Psoas muscle (tissue), 8 donors: ENCODE measurements at places on chromosomes 1 and 21. TPM values are rescaled to one million over a fixed set of nuclear protein-coding genes. Genes with fewer than 3 reads are reported as not detected.
A peak's percentile ranks its signal among the peaks of the same experiment; 100 is the strongest.

DNA sequence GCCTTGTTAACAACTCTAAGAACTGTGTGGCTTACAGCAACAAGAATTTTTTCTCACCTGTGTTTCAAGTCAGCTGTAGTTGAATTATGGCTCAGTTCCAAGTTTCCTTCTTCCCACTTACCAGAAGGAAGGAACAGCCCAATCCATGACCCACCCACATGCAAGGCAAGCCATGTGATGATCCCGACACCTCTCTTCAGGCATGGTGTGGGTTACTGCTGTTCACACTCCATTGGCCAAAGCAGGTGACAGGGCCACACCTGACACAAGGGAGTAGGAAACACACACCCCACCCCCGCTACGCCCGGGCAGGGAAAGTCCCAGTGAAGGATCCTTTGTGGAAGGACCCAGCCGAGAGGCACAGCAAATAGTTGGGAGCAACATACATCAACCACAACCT is 36.3 kb downstream of the KCNJ15 start:
- no peaks in the 10 kb centered on the region for H3K36me3 ChIP-seq
- H3K4me1 ChIP-seq, result no peaks in the 10 kb centered on the region
- no peak overlapping the region for H3K27ac ChIP-seq
- DNase-seq, result no peak

- peaks cover 61% of the 10 kb centered on the region for H3K36me3 ChIP-seq
- H3K27ac ChIP-seq, result no peak overlapping the region
- H3K4me1 ChIP-seq, result no peaks in the 10 kb centered on the region
- H3K27me3 ChIP-seq, result no peaks in the 10 kb centered on the region
- no peak overlapping the region for H3K4me3 ChIP-seq
- DNase-seq, result no peak
Observed at GRCh38 chr1:218305472-218306064, 20.5 kb downstream of the RRP15 start.

DNA sequence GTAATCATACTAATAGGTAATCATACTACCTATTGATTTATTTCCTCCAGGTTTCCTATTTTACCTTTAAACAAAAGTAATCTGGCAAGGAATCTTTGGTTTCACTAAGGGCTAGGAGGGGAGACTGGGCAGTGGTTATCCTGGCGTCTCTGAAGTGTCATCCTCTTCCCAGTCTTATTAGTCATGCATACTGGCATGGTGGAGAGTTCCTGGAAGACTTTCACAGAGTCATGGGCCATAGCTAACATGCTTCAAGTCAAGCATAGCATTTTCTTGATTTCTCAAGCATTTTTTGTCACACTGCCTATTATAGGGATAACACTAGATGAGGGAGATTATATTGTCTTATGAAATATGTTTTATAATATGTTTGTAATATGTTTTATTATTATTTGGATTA is 64.0 kb upstream of the ASB17 start:
- no peaks in the 10 kb centered on the region for H3K4me1 ChIP-seq
- no peaks in the 10 kb centered on the region for H3K36me3 ChIP-seq
- H3K27ac ChIP-seq, result no peak overlapping the region
- no peaks in the 10 kb centered on the region for H3K27me3 ChIP-seq

DNA sequence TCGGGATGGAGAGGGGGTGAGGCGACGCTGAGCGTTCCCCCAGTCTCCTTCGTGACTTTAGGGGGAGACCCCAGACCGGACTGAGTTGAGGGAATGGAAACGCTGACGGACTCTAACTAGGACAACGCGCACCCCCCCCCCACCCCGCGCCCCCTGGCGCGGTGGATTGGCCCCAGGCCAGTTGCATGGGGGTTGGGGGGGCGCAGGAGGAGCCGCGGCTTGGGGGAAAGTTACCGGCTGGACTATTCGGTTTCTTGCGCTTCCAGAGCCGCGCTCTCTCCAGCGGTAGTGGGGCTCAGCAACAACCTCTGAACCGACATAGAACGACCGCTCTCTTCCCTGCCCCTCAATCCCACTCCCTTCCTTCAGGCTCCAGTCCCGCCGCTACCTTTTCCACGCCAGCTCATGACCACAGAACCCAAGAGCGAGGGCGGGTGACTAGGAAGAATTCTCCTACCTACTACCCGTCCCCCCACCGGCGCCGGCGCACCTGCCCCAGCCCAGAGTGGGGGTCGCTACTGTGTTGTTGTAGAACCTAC is 694 bp downstream of the ZBTB7B start:
- H3K4me1 ChIP-seq, result peaks cover 52% of the 10 kb centered on the region
- no peaks in the 10 kb centered on the region for H3K36me3 ChIP-seq
- H3K27me3 ChIP-seq, result no peaks in the 10 kb centered on the region
- peak overlapping the region; percentile 78 for H3K4me3 ChIP-seq

DNA sequence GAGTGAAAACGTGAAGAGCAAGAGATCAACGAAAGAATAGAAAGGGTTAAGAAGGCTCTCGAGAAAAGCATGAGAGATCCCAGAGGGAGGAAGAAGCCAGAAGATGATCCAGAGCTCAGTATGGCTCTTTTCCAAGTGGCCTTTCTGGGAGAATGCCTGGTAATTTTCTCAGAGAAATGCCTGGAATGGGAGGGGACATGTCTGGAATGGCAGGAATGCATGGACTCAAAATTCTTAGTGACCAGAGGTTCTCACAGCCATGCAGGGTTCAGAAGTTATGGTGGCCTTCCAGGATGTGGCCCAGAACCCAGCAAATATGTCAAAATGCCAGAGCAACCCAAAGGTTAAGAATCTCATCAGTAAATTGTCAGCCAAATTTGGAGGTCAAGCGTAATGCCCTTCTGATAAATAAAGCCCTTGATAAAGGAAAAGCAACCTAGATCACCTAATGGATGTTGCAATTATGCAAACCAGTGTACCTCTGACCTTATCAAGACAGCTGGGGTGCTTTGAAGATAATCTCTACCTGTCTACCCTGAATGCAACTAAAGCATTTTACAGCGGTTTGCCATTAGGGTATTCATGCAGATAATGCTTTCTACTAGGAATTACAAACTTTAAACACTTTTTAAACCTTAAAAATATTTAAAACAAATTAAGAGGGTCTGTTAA is 53.1 kb downstream of the NBPF6 start:
- no peak overlapping the region for H3K4me3 ChIP-seq
- DNase-seq, result no peak
- no peak overlapping the region for H3K27ac ChIP-seq
- no peaks in the 10 kb centered on the region for H3K36me3 ChIP-seq

GRCh38 chr1:10497109-10497508 is 22.4 kb downstream of the PEX14 start:
- H3K27me3 ChIP-seq, result no peaks in the 10 kb centered on the region
- H3K4me1 ChIP-seq, result peaks cover 21% of the 10 kb centered on the region
- no peak overlapping the region for H3K27ac ChIP-seq
- no peak for DNase-seq

GRCh38 chr21:42219606-42220137 is 732 bp downstream of the ABCG1 start:
- H3K27ac ChIP-seq, result peak overlapping the region; percentile 73
- H3K36me3 ChIP-seq, result no peaks in the 10 kb centered on the region
- peak; percentile 66 for DNase-seq
- peaks cover 15% of the 10 kb centered on the region for H3K4me1 ChIP-seq

DNA sequence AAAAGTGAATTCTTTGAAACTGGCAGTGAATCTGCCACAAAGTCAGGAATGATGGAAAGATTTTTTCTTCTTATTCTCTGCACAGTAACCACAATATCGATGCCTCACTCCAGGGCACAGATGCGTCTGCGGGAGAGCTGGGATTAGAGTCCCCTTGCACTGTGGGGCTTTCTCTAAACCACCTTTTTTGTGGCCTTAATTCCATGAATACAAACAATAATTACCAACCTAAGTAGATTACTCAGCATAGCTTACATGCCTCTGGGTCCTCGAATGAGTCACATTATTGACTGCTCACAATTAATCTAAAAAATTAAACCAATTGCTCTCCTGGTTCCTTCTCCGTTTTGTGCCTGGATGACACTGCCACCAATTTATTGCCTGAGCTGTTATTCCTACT is 125.8 kb downstream of the KAZN start:
- H3K4me1 ChIP-seq, result no peaks in the 10 kb centered on the region
- no peak overlapping the region for H3K27ac ChIP-seq
- no peak for DNase-seq
- H3K4me3 ChIP-seq, result no peak overlapping the region
- H3K36me3 ChIP-seq, result no peaks in the 10 kb centered on the region

DNA sequence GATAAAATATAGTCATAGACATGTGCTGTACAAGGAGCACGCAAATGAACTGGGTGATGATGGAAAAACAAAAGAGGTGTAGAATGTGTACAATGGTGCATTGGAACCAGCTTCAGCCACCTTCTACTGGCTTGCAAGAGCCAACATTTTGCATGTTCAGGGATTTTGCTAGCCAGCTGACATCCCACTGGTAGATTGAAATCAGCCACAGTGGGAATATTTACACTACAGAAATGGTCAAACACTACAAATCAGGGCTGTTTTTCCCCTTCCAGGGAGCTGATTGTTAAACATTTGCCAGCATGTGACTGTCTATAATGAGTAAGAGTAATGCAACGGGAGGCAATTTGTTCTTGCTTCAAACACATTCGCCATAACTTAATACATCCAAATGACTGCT is 23.2 kb downstream of the PMVK start:
- no peaks in the 10 kb centered on the region for H3K27me3 ChIP-seq
- DNase-seq, result no peak
- no peaks in the 10 kb centered on the region for H3K4me1 ChIP-seq
- H3K27ac ChIP-seq, result no peak overlapping the region
- H3K36me3 ChIP-seq, result no peaks in the 10 kb centered on the region
- H3K4me3 ChIP-seq, result no peak overlapping the region

DNA sequence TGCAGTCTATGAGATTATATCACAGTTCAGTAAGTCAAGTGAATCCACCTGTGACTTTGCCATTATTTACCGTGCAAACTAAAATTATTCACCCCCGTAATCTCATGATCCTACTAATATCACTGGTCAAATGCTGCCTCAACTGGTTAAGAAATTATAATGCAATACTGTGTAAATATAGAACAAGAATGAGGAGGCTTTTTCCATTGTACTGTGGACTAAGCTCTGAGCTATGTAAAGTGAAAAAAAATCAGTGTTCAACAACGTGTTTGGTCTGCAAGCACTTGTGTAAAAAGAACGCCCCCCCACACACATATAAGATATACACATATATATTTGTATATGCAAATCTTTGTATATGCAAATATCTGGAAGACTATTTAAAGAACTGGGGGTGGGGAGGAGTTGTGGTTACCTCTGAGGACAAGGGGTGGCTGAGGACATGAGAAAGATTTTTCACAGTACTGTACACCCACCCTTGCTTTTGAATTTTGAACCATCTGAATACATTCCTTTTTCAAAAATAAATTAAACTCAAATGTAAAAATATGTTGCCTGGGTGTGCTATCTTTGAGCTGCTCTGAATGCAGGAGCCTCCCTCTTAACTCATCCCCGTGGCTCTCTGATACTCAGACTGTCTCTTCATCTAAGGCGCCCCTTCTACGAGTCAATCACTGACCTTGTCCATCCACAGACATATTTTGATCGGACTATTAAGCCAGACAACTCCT is 57.0 kb downstream of the PTP4A2 start:
- no peaks in the 10 kb centered on the region for H3K36me3 ChIP-seq
- H3K4me1 ChIP-seq, result no peaks in the 10 kb centered on the region
- no peak overlapping the region for H3K4me3 ChIP-seq
- no peak overlapping the region for H3K27ac ChIP-seq

- H3K27me3 ChIP-seq, result no peaks in the 10 kb centered on the region
- DNase-seq, result peak; percentile 87
- H3K4me1 ChIP-seq, result peaks cover 36% of the 10 kb centered on the region
- H3K36me3 ChIP-seq, result no peaks in the 10 kb centered on the region
- H3K27ac ChIP-seq, result peak overlapping the region; percentile 86
Observed at GRCh38 chr1:28259934-28260802, 850 bp downstream of the SESN2 start.

DNA sequence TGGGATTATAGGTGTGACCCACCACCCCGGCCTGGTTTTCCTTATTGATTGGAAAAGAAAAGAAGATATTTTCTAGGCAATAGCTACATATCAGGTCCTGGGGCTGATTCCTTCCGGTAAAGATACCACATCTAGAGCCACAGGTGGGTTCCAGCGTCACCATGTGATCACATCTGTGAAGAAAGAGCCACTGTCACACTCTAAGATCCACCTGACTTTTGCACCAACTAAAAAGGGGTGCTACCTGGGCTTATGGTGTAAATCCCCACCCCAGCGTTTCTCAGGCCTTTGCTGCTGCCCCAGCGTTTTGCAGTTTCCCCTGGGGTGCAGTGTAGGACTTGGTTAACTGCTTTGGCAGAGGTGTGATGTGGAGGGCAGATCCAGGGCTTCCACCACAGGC is 22.3 kb upstream of the PDE9A start:
- no peaks in the 10 kb centered on the region for H3K4me1 ChIP-seq
- no peaks in the 10 kb centered on the region for H3K36me3 ChIP-seq
- H3K4me3 ChIP-seq, result no peak overlapping the region
- peaks cover 2% of the 10 kb centered on the region for H3K27me3 ChIP-seq
- H3K27ac ChIP-seq, result no peak overlapping the region
- no peak for DNase-seq

- H3K36me3 ChIP-seq, result no peaks in the 10 kb centered on the region
- no peak overlapping the region for H3K4me3 ChIP-seq
- H3K4me1 ChIP-seq, result no peaks in the 10 kb centered on the region
- peak overlapping the region; percentile 43 for H3K27ac ChIP-seq
- H3K27me3 ChIP-seq, result no peaks in the 10 kb centered on the region
Observed at GRCh38 chr1:184002071-184002470, 35.5 kb downstream of the COLGALT2 start.

- no peak overlapping the region for H3K27ac ChIP-seq
- DNase-seq, result no peak
- no peaks in the 10 kb centered on the region for H3K36me3 ChIP-seq
- H3K4me3 ChIP-seq, result no peak overlapping the region
Observed at GRCh38 chr1:33615546-33615945, 143.1 kb downstream of the ZSCAN20 start.

The PTPRC gene
- total RNA-seq, result 3.9 TPM

The CFAP126 gene
- total RNA-seq, result not detected

The NTNG1 gene
- 0.34 TPM for total RNA-seq
